ENCODE measurements at places on chromosomes 13 and 19.

DNA sequence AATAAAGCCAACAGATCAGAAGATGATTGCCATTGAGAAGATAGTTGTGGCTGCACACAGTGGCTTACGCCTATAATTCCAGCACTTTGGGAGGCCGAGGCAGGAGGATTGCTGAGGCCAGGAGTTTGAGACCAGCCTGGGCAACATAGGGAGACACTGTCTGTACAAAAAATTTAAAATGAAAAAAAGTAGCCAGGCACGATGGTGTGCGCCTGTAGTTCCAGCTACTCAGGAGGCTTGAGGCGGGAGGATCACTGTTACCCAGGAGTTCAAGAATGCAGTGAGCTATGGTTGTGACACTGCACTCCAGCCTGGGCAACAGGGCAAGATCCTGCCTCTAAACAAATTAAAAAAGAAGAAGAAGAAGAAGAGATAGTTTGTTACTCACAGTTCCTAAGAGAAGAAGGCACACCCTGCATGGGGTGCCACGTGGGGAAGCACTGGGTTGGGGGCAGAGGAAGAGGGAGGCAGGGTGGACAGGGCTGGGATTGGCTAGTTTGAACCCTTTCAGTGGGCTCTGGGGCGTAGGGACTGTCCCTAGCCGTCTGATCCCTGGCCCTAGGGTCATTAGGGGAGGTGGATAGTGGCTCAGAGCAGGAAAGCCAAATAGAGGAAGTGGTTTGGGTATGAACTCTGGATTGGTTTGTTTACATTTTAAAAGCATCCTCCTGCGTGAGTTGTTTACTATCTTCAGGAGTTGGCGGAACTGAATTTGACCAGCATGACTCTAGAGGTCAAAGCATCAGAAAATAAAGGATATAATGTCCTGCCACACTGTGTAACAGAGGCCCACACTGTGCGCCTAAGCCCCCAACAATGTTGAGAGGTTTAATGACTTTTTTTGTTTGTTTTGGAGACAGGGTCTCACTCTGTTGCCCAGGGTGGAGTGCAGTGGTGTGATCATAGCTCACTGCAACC, 60.5 kb upstream of the MEDAG start:
- DNase-seq: no peak

DNA sequence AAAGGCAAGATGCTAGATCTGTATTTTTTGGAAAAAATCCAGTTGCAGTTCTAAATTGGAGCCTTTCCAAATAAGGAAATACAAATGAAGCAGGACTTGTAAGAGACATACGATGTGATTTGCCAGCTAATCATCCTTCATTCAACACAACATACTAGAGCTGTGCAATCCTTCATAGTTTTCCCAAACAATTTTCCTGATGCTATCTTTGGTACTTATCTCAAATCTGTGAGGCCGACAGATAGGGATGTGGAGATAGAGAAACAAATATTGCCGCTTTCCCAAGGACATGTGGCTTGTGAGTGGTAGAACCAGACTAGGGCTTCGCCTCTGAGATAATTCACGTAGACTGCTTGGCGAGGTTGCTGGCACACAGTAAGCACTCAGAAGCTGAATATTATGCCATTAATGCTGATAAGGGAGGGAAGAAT, 176.6 kb downstream of the LMO7 start:
- DNase-seq: peak; percentile 51

DNA sequence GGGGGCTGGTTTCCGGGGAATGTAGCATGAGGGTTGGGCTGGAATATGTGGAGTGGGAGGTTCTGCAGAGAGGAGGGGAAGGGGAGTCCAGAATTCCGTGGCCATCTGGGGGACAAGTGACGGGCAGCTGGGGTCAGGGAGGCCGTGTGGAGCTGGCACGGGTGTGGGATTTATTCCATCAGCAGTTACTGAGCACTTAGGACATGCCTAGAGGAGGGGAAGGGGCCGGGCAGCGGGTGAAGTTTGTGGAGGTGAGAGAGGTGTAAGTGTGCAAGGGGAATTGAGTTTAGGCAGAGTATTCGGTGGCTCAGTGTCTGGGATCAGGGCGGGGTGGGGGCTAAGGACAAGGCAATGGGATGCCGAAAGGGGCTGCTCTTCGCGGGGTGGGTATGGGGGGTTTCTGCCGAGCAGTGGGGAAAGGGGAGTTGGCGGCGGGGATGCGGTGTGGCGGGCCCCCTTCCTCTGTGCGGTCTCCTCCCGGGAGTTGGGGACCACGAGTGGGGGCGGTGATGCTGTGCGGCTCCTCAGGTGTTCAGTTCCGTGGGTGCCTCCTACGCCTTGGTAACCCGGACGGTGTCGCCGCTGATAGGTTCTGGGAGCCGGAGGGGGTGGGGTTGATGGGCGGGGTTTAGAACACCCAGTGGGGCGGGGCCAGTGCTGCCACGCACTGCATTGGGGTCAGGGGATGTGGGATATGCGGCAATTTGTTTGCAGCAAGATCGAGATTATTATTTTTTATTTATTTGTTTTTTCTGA, 5.4 kb downstream of the CCDC61 start:
- DNase-seq: no peak

GRCh38 chr13:22027566-22027965, 356.7 kb downstream of the FGF9 start:
- no peak for DNase-seq

- no peak for DNase-seq
Observed at GRCh38 chr13:88526186-88526852, 855.1 kb downstream of the SLITRK5 start.

GRCh38 chr19:16398530-16399249, 73.1 kb downstream of the EPS15L1 start:
- no peak for DNase-seq

- DNase-seq: peak; percentile 18
Observed at GRCh38 chr19:10961073-10961860, 437 bp downstream of the SMARCA4 start.

DNA sequence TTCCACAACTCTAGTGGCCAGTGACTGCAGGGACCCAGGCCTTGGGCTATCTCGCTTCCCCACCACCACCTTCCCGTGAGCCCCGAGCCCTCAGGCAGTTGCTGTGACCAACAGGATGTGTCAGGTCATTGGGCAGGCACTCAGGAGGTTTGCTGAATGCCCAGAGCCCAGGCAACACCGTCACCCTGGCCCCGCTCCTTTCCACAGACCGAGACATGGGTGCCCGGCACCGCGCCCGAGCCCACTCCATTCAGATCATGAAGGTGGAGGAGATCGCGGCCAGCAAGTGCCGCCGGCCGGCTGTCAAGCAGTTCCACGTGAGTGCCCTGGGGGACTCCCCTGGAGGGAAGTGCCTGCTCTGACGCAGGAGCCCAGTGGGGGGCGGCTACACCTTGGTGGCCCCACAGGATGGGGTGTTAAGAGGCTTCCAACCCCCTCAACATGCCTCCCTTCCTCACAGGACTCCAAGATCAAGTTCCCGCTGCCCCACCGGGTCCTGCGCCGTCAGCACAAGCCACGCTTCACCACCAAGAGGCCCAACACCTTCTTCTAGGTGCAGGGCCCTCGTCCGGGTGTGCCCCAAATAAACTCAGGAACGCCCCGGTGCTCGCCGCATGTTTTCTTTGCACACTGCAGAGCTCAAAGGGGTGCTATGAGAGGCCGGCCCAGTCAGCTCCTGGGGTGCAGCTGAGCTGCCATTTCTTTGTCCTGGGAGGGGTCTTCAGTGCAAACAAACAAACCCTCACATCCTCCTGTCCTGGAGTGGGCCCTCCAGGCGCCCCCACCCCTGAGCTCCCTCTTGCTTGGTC, 3.2 kb downstream of the RPL18A start:
- DNase-seq: no peak

- DNase-seq: no peak
Observed at GRCh38 chr13:59734393-59734792, 429.3 kb downstream of the DIAPH3 start.

- DNase-seq: peak; percentile 23
Observed at GRCh38 chr13:46165485-46166223, 16.3 kb downstream of the LCP1 start.

GRCh38 chr19:51002542-51003311, 1.3 kb upstream of the KLK8 start:
- no peak for DNase-seq

- no peak for DNase-seq
Observed at GRCh38 chr13:38228322-38228721, 121.3 kb upstream of the UFM1 start.

DNA sequence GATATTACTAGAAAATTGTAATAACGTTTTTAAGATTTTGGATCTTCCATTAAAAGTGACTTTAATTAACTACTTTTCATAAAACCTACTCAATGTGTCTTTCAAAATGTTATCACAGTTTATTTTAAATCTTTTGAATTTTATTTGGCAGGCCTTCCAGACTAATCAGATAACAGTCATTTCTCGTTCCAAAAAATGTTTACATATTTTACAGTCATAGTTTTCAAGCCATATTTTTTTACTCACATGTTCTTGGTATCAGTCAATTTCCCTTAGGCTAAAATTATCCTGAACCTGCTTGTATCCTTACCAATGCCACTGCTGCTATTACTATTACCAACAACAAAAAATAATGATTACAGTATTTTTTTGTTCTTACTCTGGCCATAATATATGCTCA, 1783.5 kb downstream of the SLITRK5 start:
- DNase-seq: no peak

DNA sequence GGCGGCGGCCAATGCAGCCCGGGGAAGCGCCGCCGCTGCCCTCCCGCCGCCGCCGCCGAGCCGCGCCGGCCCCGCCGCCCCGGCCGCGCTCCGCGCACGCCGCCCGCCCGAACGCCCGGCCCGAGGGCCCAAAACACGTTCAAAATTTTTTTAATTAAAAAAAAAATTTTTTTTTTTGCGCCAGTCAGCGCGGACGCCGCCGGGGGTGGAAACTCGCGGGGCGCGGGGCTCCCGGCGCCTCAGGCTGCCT, 468 bp downstream of the HMGB1 start:
- no peak for DNase-seq

GRCh38 chr19:1746401-1747284, 6.7 kb upstream of the ONECUT3 start:
- DNase-seq: peak; percentile 37

- DNase-seq: peak; percentile 75
Observed at GRCh38 chr13:50222569-50223332, 207.5 kb downstream of the KCNRG start.

DNA sequence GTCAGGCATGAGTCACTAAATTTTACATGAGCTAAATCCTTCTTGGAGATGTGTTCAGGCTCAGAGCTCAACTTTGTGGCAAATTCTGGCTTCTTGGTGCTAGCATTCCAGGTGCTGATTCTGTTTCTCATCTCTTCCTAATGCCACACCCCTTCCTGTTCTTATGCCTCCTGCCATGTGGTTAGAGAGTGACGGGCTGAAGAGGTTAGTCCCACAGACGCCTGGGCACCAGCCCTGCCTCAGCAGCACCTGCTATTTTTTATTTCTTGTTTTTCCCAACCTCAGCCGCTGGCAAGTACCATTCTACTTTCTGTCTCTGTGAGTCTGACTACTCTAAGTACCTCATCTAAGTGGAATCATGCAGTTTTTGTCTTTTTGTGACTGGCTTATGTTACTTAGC, 329.5 kb downstream of the KCNRG start:
- DNase-seq: no peak

DNA sequence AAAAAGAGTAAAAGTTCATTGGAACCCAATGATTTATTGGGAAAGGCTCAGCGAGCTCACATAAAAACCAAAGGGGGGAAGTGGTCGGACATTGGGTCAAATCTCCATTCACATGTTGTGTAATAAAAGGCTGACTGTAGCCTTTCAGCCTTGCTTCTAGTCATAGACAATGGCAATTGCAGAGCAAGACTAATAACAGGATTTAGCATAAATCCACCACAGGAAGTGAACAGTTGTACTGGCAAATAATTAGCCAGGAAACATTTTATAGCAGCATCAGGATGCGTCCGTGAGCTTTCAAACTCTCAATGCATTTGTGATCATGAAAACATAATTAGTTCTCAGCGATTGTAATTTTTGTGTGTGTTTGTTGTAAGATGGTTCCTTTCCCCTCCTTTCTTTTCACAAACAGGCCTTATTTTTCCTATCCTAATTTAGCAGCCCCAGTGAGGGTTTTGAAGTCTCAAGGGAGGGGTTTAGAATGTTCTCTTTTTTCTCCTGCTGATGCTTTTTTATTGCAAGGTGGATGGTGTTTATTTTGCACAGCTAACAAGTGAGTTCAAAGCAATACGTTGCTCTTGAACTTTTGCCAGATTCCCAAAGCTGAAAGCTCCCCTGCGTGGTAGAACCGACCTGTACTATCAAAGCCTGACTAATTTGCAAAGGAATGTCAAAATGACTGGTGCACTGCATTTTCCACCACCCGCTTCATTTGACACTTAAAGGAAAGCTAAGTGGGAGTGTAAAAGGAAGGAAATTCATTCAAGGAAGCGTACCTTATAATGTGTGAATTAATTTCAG, 105.6 kb downstream of the SPRY2 start:
- DNase-seq: peak; percentile 47

DNA sequence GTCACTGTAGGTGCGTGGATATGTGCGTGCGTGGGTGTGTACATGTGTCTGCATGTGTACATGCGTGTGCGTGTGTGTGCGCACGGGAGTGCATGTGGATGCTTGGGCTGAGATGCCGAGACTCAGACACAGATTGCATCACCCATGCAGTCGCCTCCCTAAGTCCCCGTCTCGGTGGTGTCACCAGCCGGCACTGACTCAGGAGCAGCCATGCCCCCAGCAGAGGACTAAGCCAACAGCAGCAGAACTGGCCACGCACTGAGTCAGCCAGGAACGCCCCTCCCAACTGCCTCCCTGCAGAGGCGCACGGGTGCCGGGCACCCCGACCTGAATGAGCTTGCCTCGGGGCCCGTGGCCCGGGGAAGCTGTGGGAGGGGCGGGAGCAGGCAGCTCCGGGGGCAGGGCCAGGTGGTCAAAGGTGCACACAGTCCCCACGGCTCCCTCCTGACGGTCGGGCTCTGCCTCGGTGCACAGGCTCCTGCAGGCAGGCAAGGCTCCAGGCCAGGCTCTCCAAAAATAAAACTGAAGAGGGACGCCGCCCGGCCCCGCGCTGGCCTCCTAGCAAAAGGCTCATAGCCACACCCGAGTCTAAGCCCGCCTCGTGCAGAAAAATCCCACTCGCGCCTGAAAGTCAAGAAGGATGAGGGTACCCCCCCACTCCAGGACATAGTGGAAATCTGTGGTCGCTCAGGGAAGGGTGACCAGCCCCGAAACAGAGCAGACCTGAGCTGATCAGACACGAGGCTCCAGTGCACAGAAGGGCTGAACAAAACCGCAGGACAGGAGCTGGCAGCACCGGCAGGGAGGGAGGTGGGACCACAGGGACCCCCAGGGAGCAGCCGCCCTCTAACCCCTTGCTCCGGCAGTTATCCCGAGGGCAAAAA, 49.2 kb downstream of the GADD45B start:
- DNase-seq: peak; percentile 76

DNA sequence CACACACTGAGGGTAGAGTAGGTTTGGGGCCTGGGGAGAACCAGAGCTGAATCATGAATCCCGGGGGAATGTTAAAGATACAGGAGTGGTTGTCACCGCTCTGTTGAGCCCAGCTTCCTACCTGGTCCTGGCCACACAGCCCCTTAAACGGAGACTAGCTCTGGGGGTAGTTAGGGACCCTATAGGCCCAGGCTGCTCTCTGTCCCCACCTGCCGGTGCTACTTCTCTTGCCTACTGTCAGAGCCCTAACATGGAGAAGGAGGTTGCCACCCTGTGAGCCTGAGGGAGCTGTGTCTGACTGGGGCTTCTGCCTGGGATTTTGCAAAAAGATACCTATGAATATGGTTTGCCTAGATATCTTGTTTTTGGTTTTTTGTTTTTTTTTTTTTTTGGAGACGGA, 36.6 kb upstream of the ZNF429 start:
- DNase-seq: no peak

GRCh38 chr19:4456843-4457653, 546 bp downstream of the UBXN6 start:
- peak; percentile 59 for DNase-seq
